ENCODE measurements at places on chromosomes 6 and 20.

DNA sequence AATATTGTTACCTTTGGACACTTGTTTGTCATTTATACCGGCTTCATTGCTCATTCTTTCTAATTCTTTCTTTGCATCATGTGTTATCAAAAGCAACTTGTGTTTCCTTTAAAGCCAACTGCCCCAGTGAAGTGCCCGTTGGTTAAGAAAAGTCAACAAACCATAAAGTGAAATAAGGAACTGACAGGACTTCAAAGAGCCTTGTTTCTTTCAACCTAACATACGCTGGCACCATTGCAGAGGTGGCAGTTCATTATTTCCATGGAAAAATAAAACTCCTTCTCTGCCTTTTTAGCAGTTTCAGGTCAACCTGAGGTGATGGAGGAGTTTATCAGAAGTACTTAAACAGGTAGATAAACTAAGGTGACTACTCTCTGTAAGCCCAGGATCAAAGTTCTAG, 28.8 kb downstream of the FERMT1 start:
- no peak for DNase-seq

- DNase-seq = no peak
Measured at GRCh38 chr20:51387125-51387875, 155.2 kb downstream of the NFATC2 start.

DNA sequence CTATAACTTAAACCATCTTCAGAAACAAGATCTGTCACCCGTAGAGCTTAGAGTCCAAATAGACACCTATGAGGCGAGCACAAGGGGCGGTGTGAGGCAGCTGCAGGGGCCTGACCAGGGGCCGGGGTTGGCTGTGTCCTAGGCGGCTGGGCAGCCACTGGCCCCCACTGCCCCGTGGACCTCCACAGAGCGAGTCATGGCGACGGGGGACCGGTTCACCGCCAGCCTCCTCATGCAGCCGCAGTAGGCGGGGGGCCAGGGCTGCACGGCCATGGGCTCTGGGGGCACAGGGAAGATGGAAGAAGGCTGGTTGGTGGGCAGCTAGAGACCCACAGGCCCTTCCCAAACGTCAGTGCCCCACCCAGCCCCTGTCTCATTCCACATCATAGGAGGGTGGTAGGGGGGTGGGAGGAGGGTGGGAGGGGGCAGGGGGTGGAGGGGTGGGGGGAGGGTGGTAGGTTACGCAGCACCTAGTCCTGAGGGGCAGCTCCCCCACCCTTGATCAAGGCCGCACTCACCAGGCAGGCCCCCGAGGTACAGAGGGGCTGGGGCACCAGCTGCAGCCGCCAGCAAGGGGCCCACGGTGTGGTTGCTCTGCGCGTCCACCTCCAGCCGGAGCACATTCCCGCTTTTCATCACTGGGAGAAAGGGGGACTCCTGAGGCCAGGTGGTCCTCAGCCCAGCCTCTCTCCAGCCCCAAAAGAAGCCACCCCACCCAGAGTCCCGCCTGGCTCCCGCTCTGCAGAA, 6.6 kb downstream of the ADRM1 start:
- DNase-seq = no peak

- DNase-seq = no peak
Measured at GRCh38 chr20:48754292-48754691, 73.5 kb downstream of the PREX1 start.

DNA sequence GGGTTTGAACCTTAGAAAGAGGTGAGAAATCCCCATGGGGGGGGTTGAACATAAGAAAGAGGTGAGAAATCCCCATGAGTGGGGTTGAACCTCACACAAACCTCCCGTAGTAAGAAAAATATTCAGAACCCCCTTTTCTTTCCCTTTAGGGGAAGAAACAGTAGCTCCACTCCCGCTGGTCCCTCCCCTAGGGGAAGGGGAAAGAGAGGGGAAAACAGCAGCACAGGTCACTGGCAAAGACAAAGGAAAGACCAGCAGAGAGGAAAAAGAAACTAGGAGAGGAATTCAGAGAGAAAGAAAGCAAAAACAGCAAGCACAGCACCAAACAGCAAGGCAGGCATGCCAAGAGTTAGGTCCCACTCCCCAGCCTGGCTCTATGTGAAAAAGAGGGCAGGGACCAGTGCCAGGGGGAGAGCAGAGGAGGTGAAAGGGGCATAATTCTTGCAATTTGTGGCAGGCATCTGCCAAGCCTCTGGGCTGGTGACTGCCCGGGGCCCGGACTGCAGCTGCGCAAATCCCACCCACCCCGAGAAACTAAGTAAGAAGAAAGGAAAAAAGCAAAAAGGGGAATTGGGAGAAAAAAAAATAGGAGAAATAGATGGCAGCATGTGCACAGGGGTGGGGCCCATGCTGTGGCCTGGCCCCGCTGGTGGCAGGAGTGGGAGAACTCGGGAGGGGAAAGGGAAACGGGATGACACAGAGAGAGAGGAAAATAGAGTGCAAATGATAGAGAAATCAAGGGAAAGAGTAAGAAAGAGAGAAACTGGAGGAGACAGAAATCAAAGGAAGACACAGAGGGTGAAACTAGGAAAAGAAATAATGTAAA, 15.1 kb upstream of the GOPC start:
- DNase-seq = no peak

DNA sequence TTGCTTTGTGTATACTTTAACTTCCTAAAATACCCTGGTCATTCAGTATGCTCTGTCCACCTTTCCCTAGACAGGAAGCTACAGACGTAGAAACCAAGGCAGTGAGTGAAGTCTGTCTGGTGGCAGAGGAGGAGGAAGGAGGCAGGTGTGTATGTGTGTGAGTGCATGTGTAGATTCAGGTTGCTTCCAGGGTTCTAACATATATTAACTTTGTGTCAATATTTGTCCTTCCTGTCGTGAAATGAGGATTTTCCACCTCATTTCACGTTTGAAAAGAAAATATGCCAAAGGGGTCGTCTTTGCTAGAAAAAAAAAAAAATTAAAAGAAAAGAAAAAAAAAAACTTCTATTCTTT, 411.5 kb downstream of the PKHD1 start:
- DNase-seq = no peak

DNA sequence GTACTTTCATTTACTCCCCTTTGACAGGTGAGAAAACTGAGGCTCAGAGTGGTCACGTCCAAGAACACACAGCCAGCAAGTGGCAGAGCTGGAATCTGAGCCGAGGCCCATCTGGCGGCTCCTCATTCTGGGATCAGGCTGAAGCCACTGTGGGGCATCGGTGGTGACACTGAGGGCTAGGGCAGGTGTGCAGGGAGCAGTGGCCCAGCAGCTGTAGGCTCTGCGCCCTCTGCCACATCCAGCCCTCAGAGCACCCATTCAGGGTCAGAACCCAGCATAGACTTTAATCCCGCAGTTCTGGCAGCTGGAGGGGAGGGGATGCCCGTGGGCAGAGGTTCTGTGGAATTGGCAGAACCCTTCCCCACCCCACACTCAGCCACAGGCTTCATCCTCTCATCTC, 210.3 kb downstream of the PREX1 start:
- DNase-seq = no peak

DNA sequence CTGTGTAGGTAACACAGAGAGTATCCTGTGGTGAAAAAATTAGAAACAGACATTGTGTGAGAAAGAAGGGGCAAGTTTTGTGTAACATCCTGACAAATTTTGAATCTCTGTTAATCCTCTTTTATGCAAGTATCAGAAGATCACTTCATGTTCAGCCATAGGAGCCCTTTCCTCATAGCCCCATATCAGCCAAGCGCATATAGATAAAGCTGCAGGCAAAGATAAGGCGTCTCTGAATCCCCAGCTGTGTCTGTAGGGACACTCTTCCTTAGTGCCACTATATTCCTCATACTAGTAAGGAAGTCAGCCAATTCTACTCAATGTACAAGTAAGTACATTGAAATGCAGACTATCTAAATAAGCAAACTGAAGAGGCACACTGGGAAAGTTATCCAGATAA, 22.3 kb downstream of the HTR1E start:
- no peak for DNase-seq

- DNase-seq = peak; percentile 65
Measured at GRCh38 chr20:45036044-45036755, 64.7 kb downstream of the KCNS1 start.

DNA sequence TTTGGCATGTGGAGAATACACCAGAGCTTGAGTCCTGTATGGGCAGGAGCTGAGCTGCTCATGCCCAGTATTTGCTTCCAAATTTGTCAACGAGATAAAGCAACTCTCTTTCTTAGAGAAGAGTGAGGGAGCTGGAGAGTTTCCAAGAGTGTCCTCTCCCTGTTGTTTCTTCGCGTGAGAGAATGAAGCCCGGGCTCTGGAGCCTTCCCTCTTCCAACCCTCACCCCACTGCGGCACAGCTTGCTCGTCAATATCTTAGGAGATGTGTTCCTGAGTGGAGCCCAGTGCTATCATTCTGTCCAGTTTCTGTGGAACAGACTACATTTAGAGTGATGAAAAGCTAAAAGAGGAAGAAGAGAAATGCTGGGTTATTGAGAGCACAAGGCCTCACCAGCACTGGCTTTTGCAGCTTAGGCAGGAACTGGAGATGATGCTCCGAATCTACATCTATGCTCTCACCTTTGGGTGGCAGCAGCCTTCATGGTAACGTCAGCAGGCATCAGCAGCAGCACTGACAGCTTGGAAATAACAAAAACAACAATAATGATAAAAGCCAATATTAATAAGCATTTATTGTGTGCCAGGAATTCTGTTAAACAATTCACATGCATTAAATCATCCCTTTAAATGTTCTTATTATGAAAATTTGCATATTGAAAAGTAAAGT, 66.5 kb upstream of the TFB1M start:
- DNase-seq = no peak

GRCh38 chr6:169153401-169153800, 100.2 kb downstream of the THBS2 start:
- no peak for DNase-seq

Data from GM23248 (cell line).